Non-pigmented ciliary epithelial cell (primary cell): ENCODE measurements at places on chromosomes 7 and 10.

GRCh38 chr7:86025807-86026206 lies 617.9 kb upstream of the GRM3 start:
- no peak for DNase-seq

DNA sequence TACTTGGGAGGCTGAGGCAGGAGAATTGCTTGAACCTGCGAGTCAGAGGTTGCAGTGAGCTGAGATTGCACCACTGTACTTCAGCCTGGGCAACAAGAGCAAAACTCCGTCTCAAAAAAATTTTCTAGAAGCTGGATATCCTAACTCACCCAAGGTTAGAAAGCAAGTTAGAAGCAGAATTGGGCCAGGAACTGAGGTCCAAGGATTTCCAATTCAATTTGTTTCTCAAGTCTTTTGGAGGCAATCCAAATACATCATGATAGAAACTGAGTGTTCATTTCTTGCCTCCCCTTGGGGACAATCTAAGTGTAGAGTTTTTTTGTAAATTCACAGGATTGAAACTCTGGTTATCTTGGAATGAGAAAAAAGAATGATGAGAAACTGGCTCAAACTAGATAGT lies 45.5 kb downstream of the LAMB1 start:
- no peak for DNase-seq

DNA sequence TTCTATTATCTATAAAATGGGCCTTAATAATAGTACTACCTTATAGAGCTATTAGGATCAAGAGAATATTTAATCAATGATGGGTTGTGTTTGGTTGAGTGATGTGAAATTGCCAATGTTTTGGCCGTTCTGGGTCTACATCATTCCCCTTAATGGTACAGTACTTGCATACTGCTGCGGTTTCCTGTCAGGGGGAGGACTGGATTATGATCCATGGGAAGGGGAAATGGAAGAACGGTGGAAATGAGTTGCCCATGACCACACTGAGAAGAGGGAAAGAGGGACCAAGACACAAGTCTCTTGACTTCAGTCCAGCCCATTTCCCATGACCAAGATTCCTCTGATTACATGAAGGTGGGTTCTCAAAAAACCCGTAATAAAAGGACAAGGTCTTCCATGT lies 999 bp upstream of the MRPS24 start:
- no peak for DNase-seq

DNA sequence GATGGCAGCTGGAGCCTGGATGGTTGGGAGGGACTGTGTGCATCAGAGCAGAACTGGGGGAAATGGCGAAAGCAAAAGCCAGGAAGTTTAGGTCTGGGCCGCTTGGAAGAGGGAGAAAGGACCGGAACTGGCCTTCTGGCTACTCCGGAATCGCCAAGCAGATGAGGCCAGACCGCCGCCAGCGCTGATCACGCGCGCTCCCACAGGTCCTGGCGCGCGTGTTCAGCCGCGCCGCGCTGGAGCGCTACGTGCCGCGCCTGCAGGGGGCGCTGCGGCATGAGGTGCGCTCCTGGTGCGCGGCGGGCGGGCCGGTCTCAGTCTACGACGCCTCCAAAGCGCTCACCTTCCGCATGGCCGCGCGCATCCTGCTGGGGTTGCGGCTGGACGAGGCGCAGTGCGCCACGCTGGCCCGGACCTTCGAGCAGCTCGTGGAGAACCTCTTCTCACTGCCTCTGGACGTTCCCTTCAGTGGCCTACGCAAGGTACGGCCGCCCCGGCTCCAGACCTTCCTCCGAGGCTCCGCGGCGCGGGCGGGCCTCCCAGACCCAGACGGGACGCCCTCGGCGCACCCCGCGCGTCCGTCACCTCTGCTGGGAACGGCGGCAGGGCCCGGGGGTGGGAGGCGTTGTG lies 2.0 kb downstream of the CYP26C1 start:
- no peak for DNase-seq

DNA sequence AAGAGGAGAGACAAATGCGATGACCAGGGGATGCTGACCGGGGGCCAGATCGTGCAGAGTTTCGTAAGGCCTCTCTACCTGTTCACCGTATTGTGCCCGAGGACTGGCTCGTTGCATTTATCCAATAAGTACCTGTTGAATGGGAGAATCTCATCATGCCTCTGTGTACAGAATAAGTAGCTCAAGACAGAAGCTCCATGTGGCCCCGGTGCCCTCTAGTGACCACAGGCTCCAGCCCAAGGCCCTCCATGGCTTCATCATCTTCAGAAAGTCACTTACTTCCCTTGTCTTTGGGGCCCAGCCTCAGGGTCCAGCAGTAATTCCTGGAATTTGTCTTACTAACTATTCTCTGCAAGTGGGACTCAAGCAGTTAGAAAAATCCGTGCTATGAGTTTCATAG lies 151.0 kb downstream of the CHN2 start:
- no peak for DNase-seq

DNA sequence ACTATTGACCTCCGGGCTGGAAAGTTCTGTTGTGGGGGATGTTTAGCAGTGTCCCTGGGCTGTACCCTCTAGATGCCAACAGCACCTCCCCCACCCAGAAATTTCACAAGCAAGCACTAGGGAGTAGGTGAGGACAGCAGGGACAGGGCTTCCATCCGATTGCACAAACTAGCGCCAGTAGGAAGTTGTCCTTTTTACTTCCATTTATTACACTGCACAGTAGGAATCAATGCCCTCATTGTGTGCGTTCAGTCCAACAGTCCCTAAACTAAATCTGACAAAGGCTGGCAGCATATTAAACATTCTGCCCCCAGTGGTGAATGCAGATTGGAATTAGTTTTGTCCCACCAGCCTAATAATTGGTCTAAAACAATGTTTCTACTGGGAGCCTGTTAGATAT lies 6.4 kb upstream of the SOSTDC1 start:
- no peak for DNase-seq

- no peak for DNase-seq
These were observed 16.4 kb upstream of the PDSS1 start for GRCh38 chr10:26681076-26681475.

DNA sequence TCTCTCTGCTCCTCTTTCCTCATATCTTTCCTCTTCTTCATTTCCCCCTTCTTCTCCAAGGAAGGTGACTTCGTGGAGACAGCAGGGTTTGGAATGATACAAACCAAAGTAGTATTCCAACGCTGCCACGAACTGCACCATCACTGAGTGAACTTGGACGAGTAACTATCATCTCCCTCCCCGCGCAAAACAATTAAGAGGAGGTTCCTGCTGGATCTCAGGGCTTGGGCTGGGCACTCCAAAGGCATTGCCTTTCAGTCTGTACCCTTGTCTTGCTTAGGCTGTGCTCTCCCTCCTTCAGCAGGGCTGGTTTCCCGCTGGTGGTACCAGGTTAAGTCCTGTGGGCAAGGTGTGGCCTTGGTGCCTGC lies 790 bp upstream of the PITX3 start:
- DNase-seq: no peak

GRCh38 chr10:98254234-98254974 lies 13.6 kb downstream of the LOXL4 start:
- DNase-seq: no peak

- DNase-seq: no peak
These were observed 125.7 kb downstream of the ABCA13 start for GRCh38 chr7:48296966-48297365.

GRCh38 chr7:112254156-112254555 lies 47.7 kb downstream of the ZNF277 start:
- no peak for DNase-seq

DNA sequence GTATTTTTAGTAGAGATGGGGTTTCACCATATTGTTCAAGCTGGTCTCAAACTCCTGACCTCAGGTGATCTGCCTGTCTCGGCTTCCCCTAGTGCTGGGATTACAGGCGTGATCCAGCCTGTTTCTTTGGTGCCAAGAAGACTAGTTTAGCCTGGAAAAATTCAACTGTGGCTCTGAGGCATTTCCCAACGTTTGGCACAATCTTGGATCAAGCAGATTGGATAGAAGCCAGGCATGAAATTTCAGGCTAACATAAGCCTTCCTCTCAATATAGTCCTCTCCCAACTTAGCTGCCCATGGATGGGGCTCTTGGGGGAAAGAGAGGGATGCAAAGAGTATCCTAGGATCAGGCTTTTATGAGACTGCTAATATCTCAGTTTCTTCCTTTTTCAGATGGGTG lies 53.8 kb downstream of the APBB1IP start:
- DNase-seq: no peak

DNA sequence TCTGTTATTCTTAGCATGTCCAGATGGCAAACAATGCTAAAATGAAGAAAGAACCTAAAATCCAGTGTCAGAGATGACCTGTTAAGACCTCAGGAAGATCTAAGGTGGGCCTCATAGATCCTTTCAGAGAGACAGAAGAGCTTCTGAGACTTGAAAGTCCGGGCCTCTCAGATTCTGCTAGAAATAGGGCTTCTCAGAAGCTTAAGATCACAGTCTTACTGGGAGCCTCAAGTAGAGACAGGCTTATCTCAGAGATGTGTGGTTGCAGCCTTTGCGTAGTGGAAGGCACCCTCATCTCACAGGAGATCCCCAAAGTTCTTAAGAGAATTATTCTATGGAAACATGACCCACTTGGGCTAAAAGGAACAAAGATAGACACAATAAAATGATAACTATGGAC lies 642.8 kb downstream of the TNS3 start:
- no peak for DNase-seq

DNA sequence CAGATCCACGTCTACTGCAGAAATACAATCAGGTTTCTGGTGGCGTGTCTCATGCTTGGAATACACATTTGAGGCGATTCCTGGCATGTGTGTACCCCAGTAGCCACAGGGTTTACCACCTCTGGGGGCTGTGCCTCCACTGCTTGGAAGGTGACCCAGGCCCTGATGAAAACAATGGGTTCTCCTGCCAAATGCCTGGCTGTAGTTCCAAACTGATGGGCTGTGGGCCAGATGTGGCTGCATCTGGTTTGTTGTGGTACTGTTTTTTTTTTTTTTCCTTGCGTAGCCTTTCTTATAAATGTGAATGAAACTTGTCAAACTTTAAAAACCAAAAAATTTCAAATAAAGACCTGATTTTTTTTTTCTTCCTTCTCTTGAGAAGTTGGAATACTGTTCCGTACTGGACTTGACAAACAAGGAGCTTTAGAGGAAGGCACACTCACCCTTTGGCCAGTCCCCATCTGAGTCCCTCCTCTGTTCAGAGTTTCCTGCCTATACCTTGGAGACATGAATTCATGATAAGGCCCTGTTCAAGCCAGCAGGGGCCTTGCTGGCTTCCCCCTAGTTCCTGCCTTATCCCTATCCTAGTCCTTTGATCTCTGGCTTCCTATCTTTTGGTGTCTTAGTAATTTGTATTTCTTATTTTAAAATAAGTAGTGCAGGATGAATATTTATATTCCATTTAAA lies 217.1 kb downstream of the PHTF2 start:
- no peak for DNase-seq

DNA sequence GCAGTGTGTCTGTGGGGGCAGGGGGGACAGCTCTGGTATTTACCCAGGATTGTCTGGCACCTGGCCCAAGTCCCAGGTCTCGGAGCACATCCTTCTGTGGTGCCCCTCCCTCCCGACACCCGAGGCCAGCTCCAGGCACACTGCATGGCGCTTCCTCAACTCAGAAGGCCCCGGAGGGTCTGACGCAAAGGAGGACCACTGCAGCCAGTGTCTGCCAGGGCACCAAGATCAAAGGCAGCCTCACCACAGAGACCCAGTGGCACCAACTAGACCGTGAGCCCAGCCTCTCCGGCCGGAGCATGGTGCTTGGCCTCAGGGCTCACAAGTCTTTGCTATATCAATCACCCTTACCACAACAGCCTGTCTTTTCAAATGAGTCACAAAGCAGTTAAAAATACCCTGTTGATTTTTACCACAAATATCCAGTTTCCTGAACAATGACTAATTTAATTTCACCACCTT lies 99.3 kb upstream of the DDC start:
- no peak for DNase-seq

DNA sequence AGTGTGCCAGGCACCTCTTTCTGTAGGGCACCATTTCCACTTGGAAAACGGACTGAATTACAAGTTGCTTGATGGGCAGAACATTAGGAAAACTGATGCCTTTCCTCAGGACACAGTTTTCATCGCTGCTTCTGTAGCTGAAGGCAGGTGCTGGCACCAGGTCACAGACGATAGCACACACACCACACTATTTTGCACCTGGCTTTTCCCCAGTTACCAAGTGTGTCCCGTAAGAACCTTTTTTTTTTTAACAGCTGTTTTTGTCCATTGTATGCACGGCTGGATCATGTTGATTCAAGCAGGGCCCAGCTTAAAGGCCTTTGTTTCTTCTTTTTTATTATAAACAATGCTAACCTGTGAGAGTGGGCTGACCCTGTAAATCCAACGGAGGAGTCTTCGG lies 1.3 kb upstream of the GET4 start:
- DNase-seq: no peak

- DNase-seq: no peak
These were observed 256.4 kb downstream of the ABCA13 start for GRCh38 chr7:48427671-48428070.

GRCh38 chr7:149721084-149721601 lies 52.2 kb downstream of the ZNF467 start:
- no peak for DNase-seq

GRCh38 chr10:28478646-28479045 lies 54.3 kb upstream of the WAC start:
- no peak for DNase-seq
